ENCODE measurements at places on chromosomes 16 and 17.

DNA sequence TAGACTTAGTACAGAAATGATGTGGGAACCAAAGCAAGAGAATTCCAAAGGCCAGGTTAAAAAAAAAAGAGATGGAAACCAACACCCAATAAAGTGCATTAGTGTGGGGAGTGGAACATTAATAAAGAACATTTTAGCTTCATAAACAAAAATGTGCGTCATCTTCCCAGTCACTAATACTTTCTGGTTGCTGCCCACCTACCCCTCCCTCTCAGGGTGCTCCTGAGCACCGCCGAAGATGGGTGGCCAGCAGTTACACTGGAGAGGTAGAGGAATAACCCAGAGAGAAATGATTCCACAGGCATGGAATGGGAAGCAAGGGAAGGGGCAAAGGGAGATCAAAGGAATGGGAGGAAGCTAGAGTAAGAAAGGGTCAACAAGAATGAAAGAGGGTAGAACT is 6.0 kb upstream of the CHD3 start:
- no peak for DNase-seq
- no peak overlapping the region for H3K27ac ChIP-seq
- H3K4me1 ChIP-seq, result peaks cover 8% of the 10 kb centered on the region
- H3K27me3 ChIP-seq, result no peaks in the 10 kb centered on the region

DNA sequence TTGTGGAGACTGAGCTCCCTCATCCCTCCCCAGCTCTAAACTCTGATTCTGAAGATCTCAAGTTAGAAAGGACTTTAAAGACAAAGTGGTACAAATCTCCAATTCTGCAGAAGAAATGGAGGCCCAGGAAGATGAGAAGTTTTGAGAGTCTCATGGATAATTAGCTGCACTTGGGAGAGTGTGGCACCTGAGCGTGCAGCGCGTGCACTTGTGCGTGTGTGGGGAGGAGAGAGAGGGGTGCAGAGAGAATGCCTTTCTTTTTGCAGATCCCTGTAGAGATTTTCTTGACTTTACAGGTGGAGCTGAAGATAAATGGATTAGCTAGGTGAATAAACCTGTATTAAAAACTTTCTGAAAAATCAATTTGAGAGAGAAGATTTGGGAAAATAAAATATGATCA is 14.8 kb upstream of the AKTIP start:
- peaks cover 50% of the 10 kb centered on the region for H3K4me1 ChIP-seq
- H3K4me3 ChIP-seq, result peak overlapping the region; percentile 10
- peaks cover 4% of the 10 kb centered on the region for H3K36me3 ChIP-seq
- H3K27me3 ChIP-seq, result no peaks in the 10 kb centered on the region
- peak overlapping the region; percentile 66 for H3K27ac ChIP-seq

DNA sequence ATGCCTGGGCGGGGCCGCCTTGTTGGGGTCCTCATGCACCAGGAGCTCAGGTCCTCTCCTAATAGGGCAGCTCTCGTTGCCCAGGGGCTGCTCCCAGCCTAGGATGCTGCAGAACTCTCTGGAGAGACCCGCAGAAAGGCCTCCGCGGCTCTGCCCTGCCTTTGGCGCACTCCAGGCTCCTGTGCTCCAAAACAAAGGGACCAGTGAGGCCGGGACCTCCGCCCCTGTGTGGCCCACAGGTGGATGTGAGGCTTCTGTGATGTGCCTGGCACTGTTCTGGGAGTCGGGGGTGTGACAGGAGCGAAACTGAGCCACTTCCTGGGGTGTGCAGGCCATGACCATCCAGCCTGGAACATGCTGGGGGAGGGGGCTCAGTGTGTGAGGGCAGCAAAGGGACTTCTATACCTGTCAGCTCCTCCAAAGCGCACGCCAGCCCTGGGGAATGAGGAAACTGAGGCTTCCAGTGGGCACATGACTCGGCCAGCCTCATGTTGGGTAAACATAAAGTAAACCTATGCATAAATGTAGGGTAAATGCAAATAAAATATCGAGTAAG is 153.2 kb downstream of the IRF8 start:
- no peak for DNase-seq
- peaks cover 49% of the 10 kb centered on the region for H3K27me3 ChIP-seq
- H3K4me1 ChIP-seq, result no peaks in the 10 kb centered on the region
- H3K27ac ChIP-seq, result no peak overlapping the region

DNA sequence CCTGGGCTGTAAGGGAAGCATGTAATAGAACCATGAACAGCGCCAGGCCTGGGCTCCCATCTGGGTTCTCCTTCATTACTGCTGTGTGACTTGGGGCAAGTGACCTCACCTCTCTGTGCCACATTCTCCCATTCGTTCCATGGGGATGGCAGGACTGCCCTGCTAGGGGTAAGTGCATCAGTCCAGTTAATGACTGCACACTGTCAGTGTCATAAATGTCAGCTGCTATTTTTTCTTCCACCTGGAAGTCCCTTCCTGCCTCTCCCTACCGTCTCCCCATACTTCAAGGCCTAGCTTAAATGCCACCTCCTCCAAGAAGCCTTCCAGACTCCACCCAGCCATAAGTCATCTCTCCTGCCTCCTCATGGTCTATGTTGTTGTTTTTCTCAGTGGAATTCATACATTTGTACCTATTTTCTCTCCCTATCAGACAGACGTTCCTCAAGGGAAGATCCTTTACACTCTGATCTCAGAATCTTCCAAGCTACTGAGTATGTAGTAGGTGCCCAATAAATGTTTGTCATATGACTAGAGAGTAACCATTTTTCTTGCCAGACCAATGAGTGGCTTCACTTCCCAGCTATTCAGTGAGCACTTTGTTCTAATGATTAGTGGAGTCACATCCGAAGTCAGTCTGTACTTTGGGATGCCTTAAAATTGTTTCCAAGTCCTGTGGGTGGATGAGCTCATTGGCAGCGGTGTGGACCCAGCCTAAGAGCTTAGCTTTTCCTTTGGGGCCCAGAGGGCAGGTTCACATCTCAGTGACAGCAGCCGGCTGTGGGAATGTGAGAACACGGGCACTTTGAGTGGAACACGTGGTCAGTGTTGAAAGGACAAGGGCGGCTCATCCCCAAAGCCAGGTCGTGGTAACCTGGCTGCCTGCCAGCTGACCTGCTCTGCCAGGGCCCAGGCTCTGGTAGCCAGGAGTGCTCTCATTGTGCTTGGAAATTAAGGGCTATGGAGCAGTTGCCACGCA is 147.5 kb upstream of the GSE1 start:
- peaks cover 38% of the 10 kb centered on the region for H3K27me3 ChIP-seq
- H3K27ac ChIP-seq, result no peak overlapping the region
- no peaks in the 10 kb centered on the region for H3K36me3 ChIP-seq
- peaks cover 13% of the 10 kb centered on the region for H3K4me1 ChIP-seq
- DNase-seq, result no peak

- H3K27ac ChIP-seq, result no peak overlapping the region
- no peak overlapping the region for H3K4me3 ChIP-seq
- DNase-seq, result no peak
- no peaks in the 10 kb centered on the region for H3K4me1 ChIP-seq
Observed at GRCh38 chr17:4666296-4666695, 24.8 kb upstream of the ALOX15 start.

GRCh38 chr16:23679274-23679985 is 741 bp downstream of the PLK1 start:
- H3K27me3 ChIP-seq, result peaks cover 5% of the 10 kb centered on the region
- DNase-seq, result no peak
- H3K4me1 ChIP-seq, result peaks cover 10% of the 10 kb centered on the region
- H3K36me3 ChIP-seq, result peaks cover 40% of the 10 kb centered on the region
- peak overlapping the region; percentile 53 for H3K27ac ChIP-seq
- H3K4me3 ChIP-seq, result peak overlapping the region; percentile 85

- no peak overlapping the region for H3K4me3 ChIP-seq
- H3K4me1 ChIP-seq, result peaks cover 26% of the 10 kb centered on the region
- peaks cover 1% of the 10 kb centered on the region for H3K36me3 ChIP-seq
- no peak for DNase-seq
Observed at GRCh38 chr16:21268236-21268635, 9.9 kb downstream of the CRYM start.

DNA sequence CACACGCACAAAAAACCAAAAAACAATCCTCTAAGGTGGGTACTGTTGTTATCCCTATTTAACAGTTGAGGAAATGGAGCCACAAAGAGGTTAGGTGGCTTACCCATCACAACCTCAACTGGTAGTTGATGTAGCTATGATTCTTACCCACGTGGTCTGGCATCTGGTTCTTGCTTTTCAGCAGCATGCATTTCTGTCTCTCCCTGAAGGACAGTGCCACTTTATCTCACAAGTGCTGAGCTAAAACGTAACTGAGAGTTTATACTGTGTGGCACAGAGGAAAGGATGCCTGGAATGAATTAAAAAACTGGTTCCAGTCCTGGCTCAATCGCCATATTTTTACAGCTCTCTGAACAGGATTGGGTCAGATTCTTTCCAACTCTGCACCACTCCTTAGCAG is 1.9 kb upstream of the CORO6 start:
- no peaks in the 10 kb centered on the region for H3K27me3 ChIP-seq
- H3K4me1 ChIP-seq, result peaks cover 77% of the 10 kb centered on the region
- H3K27ac ChIP-seq, result peak overlapping the region; percentile 92
- no peak overlapping the region for H3K4me3 ChIP-seq
- no peak for DNase-seq

Measured in stimulated activated naive B cell treated with anti-CD40 and anti-IgM and Interleukin-4, amounts not matched to agents 10 μg/mL and 1 μg/mL and 100 μg/mL, for 72 hours (primary cell).